ENCODE measurements at places on chromosomes 7 and 10.

DNA sequence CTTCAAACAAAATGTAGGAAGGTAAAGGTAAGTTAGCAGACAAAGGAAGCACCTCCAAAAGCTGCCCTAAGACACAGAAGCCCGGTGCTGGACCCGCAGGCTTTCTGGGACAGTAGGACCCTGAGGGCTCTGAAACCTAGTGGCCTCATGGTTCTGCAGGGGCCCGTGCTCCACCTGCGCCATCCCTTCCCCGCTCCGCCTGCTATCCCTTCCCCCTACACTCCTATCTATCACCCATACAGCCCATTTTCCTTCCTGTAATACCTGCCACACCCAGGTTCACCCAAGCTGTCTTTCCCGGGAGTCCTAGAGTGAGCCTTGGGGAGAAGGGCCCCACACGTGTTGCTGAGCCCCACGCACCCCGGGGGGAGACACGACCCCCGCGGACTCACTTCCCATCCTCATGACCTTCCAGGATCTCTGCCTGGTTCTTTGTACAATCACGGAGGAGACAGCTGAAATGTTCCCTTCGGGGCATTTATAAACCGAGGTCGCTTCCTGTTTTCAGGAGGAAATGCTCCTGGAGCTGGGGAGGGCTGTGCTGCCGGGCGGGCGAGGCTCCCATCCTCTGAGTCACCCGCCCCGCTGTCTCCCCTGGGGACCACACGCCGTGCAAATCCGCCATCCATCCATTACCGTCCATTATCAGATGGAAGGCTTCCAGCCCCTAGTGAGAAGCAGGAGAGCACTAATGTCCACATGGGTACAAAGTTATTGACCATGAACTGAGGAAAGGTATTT is 251.7 kb upstream of the PITRM1 start:
- no peak for DNase-seq

GRCh38 chr10:9301148-9301547 is 1246.7 kb downstream of the GATA3 start:
- DNase-seq: no peak

DNA sequence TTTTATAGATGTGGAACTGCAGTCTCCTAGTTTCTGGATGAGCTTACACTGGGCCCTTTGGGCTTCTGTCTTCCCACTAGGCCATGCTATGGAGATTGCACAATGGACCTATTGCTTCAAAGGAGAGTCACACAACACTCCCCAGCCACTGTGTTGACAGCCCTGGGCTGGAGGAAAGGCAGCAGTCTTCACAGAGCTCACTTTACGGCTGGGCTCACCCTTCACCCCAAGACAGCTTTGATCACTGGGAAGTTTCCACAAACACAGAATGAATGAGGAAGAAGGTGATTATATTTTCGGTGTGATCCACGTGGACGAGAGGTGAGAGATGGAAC is 92.7 kb upstream of the GDF10 start:
- no peak for DNase-seq

GRCh38 chr10:35347121-35347562 is 10.8 kb downstream of the CCNY start:
- DNase-seq: no peak

DNA sequence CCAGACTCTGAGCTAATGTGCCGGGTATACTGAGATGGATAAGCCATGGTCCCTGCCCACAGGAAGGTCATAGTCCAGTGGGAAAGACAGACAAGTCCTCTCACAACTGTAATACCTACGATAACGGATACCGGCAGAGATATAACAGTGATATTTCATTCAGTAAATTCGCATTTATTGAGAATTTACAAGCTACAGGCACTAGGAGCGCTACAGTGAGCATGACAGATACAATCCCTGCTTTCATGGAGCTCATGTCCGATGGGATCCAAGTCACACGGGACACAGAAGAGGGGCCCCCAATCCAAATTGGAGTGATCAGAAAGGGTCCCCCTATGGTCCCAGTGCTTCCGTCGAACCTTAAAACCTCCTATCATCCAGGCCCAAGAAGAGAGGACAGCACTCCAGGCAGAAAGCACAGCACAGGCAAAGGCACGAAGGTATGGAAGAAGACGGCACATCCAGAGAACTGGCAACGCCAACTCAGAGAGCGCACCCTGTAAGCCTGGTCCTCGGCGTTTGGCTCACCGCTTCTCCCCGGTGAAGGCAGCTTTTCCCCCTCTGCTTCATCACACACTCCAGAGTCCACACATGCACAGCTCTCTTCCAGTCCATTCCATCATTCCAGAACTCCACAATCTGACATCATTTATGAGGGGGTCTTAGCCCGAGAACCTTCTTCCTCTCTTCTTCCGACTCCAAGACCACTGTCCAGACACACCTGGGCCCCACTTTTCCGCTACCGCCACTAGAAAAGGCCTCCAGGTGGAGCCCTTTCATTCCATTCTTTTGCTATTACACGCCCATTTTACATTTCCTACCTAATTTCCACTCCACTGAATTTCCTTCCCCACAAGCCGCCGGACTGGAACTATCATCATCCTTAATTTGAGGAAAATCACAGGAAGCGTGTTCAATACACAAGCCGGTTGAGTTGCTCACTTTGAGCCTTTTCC is 47.8 kb upstream of the NKX2-3 start:
- no peak for DNase-seq

DNA sequence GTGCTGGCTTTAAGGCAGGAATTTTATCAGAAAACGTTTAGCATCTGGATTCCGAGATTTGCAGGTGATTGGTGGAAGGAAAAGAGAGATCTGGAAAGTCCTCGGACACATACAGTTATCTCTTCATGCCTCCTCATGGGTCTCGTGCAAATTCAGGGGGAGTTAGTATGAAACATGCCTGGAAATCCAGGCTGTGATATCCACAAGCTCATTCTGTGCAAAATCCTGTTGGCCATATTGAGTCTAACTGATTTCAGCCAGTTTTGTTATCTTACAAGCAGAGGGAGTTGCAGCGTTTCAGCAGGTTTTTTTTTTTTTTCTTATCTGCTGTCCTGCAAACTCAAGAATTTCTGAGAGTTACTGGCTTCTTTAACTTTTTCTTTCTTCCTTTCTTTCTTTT is 411.5 kb downstream of the GALNT17 start:
- DNase-seq: no peak

GRCh38 chr10:125002423-125003145 is 60.7 kb downstream of the ZRANB1 start:
- no peak for DNase-seq

GRCh38 chr10:69457771-69458237 is 6.5 kb downstream of the TSPAN15 start:
- no peak for DNase-seq

DNA sequence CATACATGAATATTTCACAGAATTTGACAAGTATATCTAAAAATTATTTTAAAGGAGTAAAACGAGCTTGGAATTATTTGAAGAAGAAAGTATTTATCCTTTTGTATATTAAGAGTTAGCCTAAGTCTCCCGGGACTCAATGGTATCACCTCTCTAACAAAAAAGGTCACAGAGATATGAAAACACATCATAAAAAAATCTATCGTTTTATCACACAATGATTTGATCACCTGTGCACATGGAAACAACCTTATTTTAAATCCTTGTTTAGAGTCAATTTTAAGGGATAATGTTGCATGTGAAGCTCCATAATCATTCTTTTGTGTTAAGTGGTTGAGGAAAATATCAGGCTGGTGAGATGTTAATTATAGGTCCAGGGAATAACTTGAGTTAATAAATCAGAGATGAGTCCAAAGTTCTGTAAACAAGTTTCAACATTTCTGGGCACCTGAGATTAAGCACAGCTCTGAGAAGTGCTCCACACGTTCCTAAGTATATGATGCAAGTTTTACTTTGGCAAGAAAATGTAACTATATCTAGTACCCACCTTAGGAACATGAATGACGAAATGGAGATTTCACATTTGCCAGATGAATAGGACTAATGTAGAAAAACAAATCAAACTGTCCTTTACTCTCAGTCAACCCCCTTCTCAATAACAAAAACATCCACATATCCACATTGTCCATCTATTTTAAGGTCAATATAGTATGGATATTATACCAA is 148.5 kb upstream of the AKR1E2 start:
- DNase-seq: no peak

- DNase-seq: no peak
These were observed 23.1 kb downstream of the TRPV5 start for GRCh38 chr7:142910481-142910880.

DNA sequence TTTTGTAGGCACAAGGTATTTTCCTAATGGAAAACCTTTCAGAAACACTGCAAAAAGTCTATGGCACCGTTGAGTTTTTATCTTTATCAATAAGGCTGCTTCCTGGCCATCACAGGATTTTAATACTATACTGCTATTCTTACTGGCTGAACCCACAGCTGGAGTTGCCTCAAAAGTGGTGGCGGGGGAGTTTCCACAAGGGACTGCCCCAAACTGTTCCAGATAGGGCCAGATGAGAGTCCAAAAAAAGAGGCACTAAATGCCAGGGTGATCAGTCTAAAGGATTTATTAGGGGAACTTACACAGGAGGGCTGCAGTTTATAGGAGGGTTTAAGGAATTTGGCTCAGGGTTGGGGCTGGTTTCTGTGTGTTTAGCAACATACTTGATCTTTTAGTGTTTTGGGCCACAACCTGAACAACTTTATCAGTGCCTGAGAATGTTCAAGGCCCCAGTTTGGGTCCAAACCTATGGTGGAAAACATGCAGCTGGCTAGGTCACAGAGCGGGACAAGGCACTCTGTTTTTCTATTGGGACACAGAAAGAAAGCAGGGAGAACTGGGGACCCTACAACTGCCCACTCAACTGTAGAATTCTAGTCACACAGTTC is 41.4 kb downstream of the STAM start:
- no peak for DNase-seq

DNA sequence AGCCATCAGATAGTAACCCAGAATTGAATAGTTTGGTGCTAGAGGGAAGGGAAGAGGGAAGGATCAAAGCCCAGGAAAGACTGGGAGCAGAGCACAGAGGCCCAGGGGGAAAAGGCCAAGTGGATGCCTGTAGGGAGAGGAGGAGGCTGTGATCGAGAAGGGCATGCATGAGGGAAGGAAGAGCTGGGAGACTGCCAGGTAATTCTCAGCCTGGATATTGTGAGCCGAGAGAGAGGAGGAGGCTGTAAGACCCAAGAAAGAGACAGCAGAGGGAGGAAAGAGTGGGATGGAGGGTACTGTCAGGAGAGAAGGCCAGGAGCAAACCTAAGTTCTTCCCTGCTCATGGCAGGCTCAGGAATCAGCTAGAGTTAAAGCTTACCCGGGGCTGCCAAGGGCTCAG is 178.2 kb downstream of the CCDC3 start:
- DNase-seq: no peak

- DNase-seq: no peak
These were observed 614.0 kb upstream of the AUTS2 start for GRCh38 chr7:68984306-68984705.

DNA sequence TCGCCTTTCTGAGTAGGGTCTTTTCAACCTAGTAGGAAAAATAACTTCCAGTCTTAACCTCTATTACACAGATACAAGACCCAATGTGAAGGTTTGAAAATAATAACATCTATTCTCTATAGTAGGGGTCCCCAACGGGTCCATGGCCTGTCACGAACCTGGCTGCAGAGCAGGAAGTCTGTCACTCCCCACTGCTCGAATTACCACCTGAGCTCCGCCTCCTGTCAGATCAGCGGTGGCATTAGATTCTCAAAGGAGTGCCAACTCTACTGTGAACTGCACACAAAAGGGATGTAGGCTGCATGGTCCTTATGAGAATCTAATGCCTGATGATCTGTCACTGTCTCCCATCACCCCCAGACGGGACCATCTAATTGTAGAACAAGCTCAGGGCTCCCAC is 7.4 kb downstream of the YWHAG start:
- no peak for DNase-seq

DNA sequence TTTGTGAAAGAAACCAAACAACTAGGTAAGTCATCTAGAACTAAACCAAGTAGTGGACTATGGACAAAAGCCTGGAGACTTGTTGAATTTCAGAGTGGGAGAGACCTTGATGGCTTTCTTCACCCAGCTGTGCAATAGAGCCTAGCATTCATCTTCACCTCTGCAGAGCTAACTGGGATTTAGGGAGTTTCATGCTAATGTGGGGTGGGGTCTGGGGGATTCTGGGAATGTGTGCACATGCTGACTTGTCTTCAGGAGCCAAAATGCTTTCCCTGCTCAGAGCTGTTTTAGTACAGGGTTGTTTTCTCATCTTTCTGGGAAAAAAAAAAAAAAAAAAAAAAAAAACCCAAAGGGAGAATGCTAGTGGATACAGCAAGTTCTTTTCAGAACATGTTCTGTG is 81.3 kb upstream of the ARHGAP21 start:
- no peak for DNase-seq

- DNase-seq: no peak
These were observed 192.5 kb downstream of the ELFN1 start for GRCh38 chr7:1862560-1862959.

GRCh38 chr7:101129603-101130117 is 2.8 kb downstream of the SERPINE1 start:
- no peak for DNase-seq

DNA sequence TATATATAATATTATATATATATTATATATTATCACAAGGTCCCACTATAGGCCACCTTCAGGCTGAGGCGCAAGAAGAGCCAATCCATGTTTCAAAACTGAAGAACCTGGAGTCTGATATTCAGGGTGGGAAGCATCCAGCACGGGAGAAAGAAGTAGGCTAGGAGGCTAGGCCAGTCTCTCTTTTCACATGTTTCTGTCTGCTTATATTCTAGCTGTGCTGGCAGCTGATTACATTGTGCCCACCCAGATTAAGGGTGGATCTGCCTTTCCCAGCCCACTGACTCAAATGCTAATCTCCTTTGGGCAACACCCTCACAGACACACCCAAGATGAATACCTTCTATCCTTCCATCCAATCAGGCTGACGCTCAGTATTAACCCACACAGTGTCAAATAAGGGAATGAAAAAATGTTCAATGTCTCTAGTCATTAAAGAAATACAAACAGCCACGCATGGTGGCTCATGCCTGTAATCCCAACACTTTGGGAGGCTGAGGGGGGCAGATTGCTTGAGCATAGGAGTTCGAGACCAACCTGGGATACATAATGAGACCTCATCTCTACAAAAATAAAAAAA is 135.4 kb upstream of the PCBD1 start:
- DNase-seq: no peak

- DNase-seq: no peak
These were observed 284.4 kb downstream of the CRPPA start for GRCh38 chr7:16136896-16137295.

- no peak for DNase-seq
These were observed 4.9 kb downstream of the RADIL start for GRCh38 chr7:4878336-4879335.

DNA sequence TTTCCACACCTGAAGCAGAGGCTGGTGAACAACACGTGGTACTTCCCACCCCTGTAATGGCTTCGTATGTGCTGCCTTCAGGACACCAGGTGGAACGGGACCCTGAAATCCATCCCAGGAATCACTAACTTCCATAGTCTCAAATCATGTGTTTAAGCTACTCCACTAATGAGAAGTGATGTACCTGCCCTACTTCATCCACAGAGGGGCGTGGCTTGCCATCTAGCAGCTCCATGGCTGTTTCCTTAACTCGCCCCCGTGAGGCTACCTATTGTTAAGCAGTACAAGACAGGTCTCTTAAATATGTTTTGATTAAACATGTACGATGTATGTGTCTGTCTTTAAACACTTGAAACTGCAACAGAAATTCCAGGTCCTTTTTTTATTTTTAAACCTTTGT is 31.8 kb downstream of the ARL3 start:
- DNase-seq: no peak

GRCh38 chr10:29537799-29538198 is 97.0 kb downstream of the SVIL start:
- no peak for DNase-seq

- DNase-seq: no peak
These were observed 12.8 kb downstream of the CPA1 start for GRCh38 chr7:130393101-130393561.

- DNase-seq: no peak
These were observed 994 bp upstream of the LRGUK start for GRCh38 chr7:134126146-134126545.

Measured in T follicular helper cell (primary cell).